ENCODE measurements at places on chromosomes 3 and 15.

DNA sequence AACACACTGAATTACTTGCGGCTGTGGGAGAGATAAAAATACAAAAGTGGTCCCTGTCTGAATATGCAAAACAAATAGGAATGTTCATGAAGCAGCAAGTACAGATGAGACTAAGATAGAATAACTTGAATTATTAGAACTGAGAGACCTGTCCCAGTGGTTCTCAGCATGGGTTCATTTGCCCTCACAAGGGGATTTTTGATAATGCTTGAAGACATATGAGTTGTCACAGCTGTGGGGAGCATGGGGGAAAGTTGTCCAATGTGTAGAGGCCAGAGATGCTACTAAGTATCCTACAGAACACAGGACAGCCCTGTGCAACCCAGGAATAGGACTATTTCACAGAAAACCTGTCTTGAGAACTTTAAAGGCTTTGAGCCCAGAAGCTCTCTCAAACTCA, 22.4 kb downstream of the PPM1L start:
- DNase-seq: no peak

DNA sequence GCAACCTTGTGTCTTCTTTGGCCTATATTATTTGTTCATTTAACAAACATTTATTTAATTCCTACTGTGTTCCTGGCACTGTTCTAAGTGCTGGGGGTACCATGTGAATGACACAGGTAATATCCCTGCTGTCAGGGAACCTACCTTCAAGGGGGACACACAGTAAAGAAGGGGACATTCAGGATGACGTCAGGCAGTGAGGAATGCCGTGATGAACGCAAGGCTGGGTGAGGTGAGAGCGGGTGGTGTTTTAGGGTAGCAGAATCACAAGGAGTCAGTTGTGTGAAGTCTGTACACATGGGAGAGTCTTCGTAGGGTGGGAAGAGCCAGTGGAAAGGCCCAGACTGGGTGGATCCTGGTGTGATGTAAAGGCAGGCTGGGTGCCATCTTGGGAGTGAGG, 1.7 kb upstream of the FAM107A start:
- no peak for DNase-seq

DNA sequence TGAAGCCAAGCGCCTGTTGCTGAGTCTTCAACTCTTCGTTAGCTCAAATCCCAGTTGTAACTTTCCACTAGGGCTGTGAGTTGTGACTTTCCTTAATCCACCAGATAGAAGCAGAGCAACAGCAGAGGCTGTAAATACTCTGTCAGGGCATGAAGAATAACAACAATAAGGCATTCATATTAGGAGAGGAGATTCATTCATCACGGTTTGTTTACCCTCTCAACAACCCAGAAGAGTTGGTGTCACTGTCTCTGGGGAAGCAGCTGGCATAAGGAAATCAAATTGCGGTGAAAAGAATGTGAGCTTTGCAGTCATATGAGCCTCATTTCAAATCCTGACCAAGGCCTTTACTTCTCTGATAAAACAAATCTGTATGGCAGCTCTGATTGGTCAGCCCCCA, 184.8 kb downstream of the SHQ1 start:
- DNase-seq: no peak

DNA sequence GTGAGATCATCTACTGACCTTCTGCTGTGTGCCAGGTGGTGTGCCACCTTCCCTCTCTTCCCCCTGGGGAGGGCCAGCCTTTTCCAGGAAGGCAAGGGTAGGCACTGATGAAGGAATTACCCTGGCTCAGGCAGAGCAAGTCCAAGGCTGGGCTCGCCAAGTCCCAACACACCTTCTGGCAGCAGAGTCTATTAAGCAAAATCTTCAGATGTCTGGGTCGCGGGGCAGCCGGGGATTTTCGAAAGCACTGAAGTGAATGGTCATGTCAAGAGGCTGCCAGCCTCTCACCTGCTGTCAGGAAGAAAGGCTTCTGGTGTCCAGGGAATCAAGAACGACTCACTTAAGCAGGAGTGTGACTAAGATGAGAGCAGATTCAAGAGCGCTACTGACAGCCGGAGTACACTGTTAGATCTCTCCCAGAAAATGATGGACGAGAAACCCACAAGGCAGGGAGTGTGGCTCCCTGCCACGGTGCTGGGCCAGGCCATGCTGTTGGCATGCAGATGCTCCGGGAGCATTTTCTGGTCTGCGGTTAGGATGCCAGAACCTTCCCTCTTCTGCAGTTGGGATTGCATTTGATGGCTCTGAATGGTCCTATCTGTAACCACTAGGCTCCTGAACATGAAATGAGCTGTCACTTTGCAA, 479.8 kb downstream of the SHQ1 start:
- DNase-seq: no peak

DNA sequence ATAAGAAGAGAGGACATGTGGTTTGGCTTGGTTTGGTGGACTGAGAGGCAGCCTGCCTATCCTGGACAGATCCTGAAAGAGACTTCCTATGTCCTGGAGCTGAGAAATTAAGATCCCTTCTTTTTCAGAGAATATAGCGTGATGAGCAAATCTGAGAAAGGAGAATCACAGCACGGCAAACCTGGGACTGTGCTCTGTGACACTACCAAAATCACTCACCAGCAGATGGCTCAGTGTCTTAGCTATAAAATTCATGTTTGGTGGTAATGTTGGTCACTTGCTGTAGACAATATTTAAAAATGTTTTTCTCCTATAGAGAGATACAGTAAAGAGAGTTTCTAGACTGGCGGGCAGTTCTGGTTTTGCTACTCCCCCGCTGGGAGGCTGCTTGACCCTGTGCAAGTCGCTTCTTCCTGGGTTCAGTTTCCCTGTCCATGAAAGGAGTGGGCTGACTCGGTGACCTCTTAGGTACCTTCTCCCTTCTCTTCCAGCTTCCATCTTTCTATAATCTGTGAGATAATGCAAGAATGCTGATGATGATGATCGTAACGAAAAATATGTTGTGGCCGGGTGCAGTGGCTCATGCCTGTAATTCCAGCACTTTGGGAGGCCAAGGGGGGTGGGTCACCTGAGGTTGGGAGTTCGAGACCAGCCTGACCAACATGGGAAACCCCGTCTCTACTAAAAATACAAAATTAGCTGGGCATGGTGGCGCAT, 7.6 kb upstream of the HES1 start:
- DNase-seq: no peak

GRCh38 chr3:62164196-62164595, 209.2 kb downstream of the FEZF2 start:
- no peak for DNase-seq

GRCh38 chr15:91956026-91956723, 102.7 kb downstream of the SLCO3A1 start:
- DNase-seq: no peak

DNA sequence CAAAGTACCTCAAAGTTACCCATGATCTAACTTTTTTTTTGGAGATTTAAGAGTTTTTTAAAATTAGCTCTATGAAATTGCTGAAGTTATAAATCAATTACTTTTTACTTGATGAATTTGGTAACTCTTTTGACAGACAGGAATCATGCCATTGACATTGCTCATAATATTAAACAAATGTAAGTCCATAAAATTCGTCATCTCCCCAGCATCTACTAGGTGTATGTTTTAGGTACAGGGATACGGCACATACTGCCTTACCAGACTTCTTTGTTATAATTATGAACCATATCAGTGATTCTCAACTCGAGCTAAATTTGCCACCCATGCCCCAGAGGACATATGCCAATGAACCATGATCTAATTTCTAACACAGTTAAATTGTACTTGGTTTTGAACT, 247.5 kb upstream of the TGFBR2 start:
- DNase-seq: no peak

DNA sequence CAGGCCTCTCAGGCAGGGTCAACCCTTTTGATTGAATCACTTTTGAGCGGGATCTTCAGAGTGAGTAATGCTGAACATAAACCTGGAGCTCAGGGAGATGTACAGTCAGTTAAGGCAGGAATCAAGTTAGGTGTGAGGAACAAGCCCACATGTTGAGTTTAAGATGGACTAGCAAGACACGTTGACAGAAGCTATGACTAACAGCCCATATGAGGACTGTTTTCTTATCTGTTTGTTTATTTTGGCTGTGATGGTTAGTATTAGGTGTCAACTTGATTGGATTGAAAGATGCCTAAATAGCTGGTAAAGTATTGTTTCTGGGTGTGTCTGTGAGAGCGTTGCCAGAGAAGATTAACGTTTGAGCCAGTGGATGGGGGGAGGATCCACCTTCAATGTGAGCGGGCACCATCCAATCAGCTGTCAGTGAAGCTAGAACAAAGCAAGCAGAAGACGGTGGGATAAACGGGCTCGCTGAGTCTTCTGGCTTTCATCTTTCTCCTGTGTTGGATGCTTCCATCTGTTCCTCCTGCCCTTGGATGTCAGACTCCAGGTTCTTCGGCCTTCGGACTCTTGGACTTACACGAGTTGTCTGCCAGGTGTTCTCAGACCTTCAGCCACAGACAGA, 232.3 kb upstream of the STAC start:
- DNase-seq: no peak

DNA sequence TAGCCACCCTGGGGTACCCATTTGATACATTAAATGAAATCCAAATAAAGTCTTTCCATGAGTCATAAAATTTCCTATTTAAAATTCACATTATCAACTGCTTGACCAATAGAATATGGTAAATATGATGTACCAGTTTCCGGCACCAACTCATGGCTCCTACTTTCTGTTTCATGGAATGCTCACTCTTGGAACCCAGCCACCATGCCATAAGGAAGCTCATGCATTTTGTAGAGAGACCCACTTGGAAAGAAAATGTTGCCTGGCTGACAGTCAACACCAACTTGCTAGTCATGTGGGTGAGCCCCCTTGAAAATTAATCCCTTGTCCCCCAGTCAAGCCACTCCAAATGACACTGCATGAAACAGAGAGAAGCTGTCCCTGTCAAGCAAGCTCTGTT, 57.2 kb downstream of the WWTR1 start:
- no peak for DNase-seq

- no peak for DNase-seq
Measured at GRCh38 chr3:42129014-42129953, 38.1 kb downstream of the TRAK1 start.
